ENCODE measurements at places on chromosomes 13 and 19.
A peak's percentile ranks its signal among the peaks of the same experiment; 100 is the strongest.

DNA sequence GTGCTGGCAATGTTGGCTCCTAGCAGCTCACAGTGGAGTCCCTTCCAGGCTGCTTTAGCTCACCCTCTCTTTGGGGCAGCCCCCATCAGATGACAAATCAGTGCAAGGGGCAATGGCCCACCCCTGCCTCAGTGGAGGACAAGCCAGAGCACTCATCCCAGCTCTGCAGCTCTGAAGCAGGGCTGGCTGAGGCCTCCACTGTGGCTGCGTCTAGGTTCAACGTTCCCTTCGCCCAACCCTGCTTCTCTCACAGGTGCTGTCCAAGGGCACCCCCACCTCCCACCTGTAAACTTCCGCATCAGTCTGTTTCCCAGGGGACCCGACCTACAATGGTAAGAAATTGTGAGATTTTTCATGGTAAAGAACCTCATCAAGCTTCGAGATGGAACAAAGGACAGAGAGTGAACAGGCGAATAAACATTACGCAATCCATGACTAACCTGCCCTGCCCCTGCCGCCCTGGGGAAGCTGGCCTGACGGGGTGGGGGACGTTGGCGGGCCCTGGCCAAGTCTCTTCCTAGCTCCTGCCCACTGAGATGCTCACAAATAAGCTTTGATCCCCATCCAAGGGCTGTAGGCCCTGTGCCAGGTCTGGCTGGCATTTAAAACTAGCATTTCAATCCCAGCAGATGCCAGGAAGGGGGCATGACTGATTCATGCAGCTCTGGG is 40.5 kb downstream of the DZIP1 start:
- peak; percentile 86 for DNase-seq

GRCh38 chr13:33764716-33765115 is 53.2 kb upstream of the RFC3 start:
- DNase-seq, result no peak

- DNase-seq, result no peak
Measured at GRCh38 chr13:49776871-49777270, 15.6 kb downstream of the KPNA3 start.

GRCh38 chr13:43118521-43118920 is 95.1 kb downstream of the DNAJC15 start:
- no peak for DNase-seq

GRCh38 chr13:97982286-97982685 is 28.8 kb downstream of the IPO5 start:
- DNase-seq, result no peak

DNA sequence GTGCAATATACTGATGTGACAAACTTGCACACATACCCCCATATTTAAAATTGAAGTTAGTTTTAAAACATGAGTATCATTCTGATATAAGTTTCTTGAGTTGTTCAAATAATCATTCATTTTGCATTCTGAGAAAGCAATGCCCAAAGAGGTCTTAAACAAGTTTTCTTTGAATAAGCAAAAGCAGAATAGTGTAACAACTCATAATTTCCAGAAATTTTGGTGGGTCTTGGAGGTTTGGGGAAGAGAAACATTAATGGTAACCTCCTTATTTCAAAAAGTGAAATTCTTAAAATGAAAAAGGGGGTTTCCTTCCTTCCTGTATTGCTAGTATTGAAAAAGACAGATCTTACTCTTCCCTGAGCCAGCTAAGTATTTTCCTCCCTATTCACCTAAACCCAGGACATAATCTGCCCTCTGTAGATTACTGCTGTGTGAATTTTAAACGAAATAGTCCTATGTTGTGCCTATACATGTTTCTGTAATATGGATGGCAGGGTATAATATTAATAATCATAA is 30.4 kb downstream of the SLC25A15 start:
- no peak for DNase-seq

DNA sequence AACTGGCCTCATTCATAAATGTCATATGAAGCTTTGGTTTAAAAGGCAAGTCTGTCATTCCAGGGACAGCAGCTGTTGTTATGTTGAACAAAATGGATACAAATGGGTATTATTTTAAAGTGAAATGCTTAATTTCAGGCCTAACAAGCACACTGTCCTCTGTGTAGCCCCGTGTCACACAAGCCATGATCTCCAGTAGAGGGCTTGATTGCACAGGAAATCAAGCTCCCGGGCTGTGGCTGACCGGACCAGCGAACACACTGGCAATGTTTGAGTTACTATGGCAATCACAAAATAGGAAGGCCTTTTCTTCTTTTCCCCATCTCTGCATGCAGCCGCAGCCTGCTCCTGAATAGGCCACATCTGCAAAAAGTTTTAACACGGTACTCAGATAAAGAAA is 64.0 kb upstream of the GSX1 start:
- peak; percentile 91 for DNase-seq

DNA sequence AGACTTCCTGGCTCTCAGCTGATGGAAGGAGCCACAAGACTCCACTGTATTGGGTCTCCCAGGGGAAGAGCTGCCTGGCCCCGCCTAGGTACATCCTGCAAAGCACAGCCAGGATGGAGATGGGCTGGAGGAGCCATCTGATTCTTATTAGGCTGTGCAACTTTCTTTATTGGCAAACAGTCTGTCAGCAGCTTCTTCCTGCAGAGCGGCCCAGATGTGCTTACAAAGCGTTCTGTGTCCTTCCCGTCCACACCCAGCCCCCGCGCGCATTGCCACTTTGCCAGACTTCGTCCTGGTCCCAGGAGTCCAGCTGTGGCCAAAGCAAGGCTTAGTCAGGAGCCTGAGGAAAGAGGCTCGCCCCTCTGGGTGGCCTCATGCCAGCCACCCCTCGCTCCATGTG is 409.3 kb downstream of the ZNF536 start:
- no peak for DNase-seq

Measured in posterior cingulate gyrus (tissue), 11 donors.